ENCODE measurements at places on chromosomes 16 and 17.

DNA sequence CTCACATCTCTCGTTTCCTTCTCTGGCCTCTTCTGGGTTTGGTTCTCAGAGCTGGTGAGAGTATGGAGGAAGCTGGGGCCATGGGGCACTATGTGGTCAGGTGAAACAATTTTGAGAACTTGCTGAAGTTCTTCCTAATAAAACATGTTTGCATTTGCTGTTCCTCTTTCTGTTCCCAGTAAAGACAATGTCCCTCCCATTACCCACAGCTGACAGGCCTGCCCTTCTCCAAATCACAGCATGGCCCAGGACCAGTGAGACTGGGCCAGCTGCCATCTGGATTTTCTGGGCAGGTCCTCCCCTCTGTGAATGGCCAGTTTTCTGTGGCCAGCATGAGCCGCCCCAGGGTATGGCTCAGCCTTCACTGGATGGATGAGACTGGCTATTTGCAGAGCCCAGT, at the start of gene CD300H:
Gene CD300H, minus strand, starts transcription at position 113 of the 400 bp plus-strand sequence.
- DNase-seq = no peak

- DNase-seq = no peak
Observed at GRCh38 chr16:49014277-49015224, 267.1 kb downstream of the CBLN1 start.

DNA sequence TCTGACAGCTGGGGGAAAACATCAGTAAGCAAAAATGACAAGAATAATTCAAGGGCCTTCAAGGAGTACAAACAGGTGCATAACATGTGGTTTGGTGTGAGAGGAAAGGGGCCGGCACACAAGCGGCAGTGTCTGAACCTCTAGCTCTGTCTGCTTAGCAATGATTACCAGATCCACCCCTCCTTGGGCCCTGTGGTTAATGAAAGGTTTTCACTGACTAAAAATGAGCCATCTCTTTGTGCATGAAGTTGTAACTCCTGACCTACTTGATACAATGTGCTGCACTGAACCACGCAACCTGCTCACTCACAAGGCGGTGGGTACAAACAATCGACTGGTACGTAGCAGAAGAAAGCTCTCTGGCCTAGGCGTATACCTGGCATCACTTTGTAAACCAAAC, 15.1 kb downstream of the FAM117A start:
- no peak for DNase-seq

DNA sequence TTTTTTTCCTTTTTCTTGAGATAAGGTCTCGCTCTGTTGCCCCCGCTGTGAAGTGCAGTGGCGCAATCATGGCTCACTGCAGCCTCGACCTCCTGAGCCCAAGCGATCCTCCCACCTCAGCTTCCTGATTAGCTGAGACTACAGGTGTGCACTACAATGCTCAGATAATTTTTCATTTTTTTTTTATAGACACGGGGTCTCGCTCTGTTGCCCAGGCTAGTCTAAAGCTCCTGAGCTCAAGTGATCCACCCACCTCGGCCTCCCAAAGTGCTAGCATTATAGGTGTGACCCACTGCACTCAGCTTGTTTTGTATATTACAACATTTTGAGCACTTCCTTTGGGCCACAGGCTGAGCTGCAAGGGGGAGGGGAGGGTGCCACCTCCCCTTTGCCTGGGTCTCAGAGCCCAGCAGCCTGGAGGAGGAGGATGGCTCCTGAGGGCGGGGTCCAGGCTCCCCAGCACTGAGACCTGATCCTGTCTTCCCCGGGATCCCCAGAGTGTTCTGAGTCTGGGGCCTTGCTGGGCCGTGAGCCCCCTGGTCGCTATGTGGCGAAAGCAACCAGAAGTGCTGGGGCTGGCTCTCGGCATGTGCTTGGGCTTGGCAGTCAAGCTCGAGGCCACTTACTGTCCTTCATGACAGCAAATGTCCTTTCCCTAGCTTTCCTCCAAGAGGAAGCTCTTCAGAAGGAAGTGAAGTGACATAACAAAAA, 8.1 kb downstream of the DEF8 start:
- DNase-seq = no peak

- DNase-seq = no peak
Observed at GRCh38 chr16:25184771-25185170, 32.0 kb upstream of the AQP8 start.

- no peak for DNase-seq
Observed at GRCh38 chr16:21697032-21697431, 33.3 kb downstream of the OTOA start.

DNA sequence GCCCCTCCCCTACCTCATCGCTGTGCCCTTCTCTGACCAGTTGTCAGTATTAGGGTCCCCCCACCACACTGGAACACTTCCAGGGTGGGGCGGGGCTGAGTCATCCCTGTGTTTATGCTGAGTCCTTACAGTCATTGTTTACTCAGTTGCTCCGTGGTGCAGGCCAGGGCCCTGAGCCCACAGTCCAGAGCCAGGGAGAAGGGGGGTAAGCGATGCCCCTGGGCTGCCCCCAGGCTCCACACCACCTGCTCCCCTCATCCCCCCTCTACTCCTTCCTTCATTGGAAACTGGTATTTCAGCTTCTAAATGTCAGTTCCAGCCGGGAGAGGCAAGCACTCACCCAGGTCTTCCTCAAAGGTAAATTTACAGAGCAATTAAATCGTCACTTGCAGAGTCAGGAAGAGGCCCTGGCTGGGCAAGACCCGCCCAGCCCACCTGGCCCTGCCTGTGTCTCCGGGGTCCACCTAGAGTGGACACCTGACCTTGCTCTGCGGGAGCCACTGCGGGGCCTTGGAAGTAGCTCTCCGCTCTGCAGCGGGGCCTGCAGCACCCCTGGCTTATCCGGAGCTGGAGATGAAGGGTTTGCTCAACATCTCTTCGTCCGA, 4.8 kb downstream of the ATP2A3 start:
- DNase-seq = peak; percentile 75

DNA sequence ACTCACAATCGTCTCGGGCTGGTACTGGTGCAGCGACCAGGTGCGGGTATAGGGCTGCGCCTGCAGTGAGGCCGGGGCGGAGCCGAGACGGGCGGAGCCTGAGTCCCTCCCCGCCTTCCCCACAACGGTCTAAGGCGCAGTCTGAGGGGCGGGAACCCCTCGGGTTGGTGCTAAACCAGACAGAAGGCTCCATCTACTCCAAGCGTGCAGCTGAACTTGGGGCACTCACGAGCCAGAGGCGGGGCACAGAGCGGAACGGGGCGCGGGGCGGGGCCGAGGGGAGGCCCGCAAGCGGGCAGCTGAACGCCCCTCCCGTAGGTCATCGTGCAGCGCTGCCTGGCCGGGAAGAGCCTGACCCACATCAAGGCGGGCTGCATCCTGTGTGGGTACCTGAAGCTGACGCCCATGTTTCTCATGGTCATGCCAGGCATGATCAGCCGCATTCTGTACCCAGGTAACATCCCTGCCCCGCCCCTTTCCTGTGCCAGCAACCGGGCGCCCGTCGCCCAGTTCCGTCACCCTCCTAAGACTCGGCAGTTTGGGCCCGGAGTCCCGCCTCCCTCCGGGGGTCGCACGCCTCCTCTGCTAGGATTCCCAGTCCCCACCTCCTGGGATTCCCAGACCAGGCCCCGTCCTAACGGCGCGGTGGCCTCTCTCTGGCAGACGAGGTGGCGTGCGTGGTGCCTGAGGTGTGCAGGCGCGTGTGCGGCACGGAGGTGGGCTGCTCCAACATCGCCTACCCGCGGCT, 5.0 kb downstream of the SLC5A2 start:
- DNase-seq = peak; percentile 25

- DNase-seq = no peak
Observed at GRCh38 chr17:34675605-34676004, 96.2 kb downstream of the TMEM132E start.

GRCh38 chr17:50556803-50557202, 3.7 kb upstream of the CACNA1G start:
- no peak for DNase-seq

DNA sequence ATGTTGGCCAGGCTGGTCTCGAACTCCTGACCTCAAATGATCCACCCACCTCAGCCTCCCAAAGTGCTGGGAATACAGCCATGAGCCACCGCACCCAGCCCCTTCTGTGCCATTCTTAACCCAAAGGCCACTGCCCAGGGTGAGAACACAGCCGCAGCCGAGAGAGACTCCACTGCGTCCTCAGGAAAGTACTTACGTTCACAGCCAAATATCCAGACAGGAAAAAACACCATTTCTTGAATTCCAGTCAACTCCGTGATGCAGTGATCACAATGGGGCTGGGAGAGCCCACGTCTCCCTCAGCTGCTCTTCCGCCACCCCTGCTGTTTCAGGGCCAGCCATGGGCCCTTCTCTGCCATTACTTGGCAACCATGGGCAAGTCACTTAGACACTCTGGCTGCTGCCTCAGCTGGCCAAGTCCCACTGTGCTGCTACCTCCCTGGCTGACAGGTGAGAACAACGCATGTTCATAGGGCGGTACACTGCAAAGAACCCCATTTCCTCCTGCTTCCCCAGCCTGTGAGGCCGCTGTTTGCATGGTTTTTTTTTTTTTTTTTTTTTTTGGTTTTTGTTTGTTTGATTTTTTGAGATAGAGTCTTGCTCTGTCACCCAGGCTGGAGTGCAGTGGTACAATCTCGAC, 4.3 kb downstream of the CDIP1 start:
- DNase-seq = no peak

GRCh38 chr16:88681084-88681680, 5.1 kb downstream of the SNAI3 start:
- DNase-seq = no peak

DNA sequence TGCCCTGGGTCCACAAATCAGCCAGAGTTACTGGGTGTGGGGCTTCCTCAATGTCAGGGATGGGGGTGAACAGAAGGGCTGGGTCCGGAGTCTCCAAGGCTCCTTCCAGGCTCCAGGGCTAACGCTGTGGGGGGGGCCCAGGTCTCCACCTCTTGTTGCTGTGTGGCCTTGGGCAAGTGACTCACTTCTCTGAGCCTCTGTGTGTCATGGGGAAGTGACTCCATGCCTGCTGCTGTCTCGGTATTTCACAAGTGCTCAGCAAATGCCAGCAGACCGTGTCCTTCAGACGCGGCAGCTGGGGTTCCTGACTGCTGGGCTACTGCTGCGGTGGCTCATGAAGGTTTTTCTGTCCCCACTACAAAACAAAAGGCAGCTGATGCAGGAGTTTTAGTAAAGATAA, 26.6 kb downstream of the JPH3 start:
- DNase-seq = peak; percentile 70

DNA sequence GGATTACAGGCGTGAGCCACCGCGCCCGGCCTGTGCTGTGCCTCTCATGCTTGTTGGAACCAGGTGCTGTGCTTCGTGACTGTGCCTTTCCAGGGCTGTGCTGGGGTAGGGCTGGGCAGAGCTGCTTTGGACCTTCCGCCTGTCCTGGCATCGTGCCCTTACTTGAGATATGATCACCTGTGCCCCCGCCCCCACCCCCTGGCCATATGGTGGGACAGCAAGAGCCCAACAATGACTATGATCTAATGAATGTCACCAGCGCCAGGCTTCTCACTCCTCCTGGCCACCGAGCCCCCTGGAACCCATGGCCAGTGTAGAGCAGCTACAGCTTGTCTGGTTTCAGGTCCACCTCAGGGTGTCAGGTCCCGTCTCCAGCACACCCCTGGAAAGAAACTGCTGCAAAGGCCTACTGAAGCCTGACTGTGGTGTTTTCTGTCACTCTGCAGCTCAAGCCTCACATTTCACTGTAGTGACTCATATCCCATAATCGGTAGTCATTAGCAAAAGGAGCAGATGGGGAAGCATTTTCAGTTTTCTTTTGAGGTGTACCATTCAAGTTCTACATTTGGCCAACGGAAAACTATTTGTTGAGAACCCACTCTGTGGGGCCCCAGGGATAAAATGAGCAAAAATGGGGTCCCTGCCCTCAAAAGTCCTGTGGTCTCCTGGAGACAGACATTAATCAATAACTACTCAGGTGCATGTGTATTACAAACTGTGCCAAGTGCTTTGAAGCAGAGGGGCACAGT, 22.1 kb downstream of the FCSK start:
- peak; percentile 81 for DNase-seq

- DNase-seq = peak; percentile 11
Observed at GRCh38 chr17:9977180-9977575, 72.1 kb upstream of the RCVRN start.

DNA sequence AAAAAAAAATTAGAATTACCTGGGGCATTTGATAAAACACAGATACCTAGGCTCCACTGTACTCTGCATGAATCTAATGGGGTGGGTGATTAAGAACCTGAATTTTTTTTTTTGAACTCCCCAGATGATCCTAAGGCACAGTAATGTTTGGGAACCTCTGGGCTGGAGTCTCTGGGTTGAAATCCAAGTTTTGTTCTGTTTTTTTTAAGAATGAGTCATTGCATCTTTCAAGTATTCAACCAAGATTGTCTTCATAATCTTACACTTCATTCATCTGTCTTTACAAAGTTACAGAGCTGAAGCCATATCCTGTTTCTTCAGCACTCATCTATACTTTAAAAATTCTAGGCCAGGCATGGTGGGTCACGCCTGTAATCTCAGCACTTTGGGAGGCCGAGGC, 52.6 kb downstream of the PIGL start:
- DNase-seq = peak; percentile 51

GRCh38 chr16:81572386-81573144, 128.0 kb downstream of the CMIP start:
- no peak for DNase-seq

- DNase-seq = peak; percentile 89
Observed at GRCh38 chr17:27559506-27560481, 71.2 kb upstream of the LGALS9 start.

- DNase-seq = no peak
Observed at GRCh38 chr17:30388321-30389179, 9.8 kb downstream of the CPD start.

GRCh38 chr17:2517539-2517938, 5.9 kb upstream of the METTL16 start:
- no peak for DNase-seq

DNA sequence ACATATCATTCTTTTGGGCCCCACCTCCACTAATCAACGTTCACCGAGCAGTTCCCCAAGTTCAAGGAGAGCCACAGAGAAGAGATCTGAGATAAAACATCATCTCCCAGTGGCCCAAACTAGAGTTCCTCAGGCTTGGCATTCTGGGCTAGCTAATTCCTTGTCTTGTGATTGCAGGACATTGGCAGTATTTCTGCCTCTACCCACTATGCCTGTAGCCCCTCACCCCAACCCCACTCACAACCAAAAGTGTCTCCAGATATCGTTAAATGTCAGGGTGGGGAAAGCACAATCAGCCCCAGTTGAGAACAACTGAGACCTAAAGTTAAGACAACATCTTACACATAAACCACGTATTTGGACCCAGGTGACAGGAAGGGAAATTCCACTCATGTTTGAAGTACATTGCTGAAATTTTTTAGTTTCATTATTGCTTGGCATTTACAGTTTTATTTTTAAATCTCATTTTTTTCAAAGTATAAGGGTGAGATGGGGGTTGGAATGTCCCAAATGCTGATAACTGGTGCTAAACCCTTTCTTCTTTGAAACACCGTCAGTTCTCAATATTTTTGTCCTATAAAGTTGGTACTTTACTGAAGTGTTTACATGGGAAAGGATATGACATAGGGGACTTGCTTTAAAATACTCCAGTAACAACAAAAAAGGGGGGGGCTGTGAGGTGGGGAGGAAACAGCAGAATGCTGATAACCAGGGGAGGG, 13.6 kb downstream of the ZC3H7A start:
- peak; percentile 77 for DNase-seq

- DNase-seq = no peak
Observed at GRCh38 chr17:58161566-58161965, 5.2 kb upstream of the OR4D2 start.

GRCh38 chr17:82831041-82831817, 8.6 kb downstream of the ZNF750 start:
- no peak for DNase-seq

- DNase-seq = no peak
Observed at GRCh38 chr17:74619077-74619673, 4.4 kb downstream of the CD300E start.

- DNase-seq = no peak
Observed at GRCh38 chr16:75282466-75283281, 31.2 kb upstream of the BCAR1 start.

- peak; percentile 55 for DNase-seq
Observed at GRCh38 chr16:86834451-86835035, 256.2 kb downstream of the FOXL1 start.

All from iris pigment epithelial cell (primary cell).